ENCODE measurements at places on chromosomes 7 and 10.

- DNase-seq = no peak
Observed at GRCh38 chr7:57071-57470, 135.3 kb upstream of the FAM20C start.

DNA sequence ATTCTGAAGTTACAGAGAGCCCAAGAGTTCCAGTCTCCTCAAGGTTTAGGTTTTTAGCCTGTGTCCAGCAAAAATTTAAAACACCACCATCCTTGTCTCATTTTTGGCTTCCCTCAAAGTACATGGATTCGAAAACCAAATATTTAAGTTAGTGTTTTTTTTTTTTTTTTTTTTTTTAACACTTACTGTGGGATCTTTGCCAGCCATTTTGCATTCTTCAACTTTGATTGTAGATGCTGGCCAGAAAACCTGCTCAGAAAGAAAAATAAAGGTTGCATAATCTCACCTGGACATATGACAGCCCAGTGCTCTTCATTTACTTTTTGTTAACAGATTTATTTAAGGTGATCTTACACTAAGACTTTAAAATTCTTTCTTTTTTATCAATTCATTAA, 91.6 kb downstream of the SEMA3C start:
- no peak for DNase-seq

GRCh38 chr10:60798870-60799269, 20.6 kb downstream of the CDK1 start:
- no peak for DNase-seq

DNA sequence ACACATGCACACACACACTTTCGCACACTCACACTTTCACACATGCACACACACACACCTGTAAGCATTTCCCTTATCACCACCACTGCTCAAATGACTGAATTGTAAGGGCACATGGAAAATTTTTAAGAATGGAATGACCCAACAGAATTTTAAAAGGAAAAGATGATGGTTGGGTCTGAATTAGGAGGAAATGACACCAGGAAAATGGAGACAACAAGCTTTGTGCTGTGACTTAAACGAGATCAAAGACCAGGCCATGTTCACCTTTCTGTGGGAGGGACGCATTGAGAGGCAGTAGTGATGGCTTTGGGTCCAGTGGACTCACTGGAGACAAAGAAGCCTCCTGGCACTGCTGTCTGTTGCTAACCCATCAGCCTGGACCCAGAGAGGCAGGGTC, 16.7 kb upstream of the C10orf71 start:
- DNase-seq = no peak

GRCh38 chr7:151592868-151593486, 73.3 kb upstream of the RHEB start:
- DNase-seq = peak; percentile 90

- no peak for DNase-seq
Observed at GRCh38 chr7:157497744-157498651, 161.2 kb downstream of the DNAJB6 start.

GRCh38 chr7:107678110-107678753, 17.6 kb downstream of the SLC26A4 start:
- DNase-seq = no peak

DNA sequence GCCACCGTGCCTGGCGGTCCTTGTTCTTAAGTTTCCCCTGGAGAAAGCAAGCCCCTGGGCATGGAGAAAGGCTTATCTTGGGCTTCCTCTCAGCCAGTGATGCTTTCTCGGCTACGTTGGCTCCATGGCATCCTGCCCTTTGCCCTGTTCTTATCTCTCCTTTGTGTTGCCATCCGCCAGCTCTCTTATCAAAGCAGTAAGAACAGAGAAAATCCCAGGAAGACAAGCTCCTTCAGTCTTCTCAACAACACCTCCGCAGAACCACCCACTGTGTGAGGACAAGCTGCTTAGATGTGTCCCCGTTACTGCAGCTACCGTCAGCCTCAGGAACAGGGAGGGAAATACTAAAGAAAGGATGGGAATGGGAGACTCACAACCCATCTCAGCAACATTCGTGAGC, 3.3 kb downstream of the PLEKHS1 start:
- no peak for DNase-seq

GRCh38 chr7:46557295-46557711, 636.2 kb upstream of the IGFBP3 start:
- no peak for DNase-seq

GRCh38 chr10:112082120-112082519, 101.4 kb downstream of the GPAM start:
- DNase-seq = no peak

DNA sequence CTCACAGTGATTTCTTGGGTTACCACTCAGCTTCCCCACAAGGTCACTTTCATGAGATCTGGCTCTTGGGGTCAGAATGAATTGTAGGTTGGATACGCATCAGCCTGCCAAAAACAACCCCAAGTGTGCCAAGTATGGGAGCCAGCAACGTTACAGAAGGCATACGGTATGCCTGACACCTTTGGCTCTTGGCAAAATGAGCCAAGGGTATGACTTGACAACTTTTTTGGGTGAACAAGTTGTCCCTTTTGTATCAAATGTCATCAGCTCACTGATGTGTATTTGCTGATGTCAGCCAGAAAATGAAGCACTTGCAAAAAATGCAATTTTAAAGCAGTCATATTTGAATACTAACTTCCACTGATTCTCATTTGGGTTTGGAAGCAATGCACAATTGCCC, 168.4 kb downstream of the CACNB2 start:
- DNase-seq = no peak

GRCh38 chr7:11911900-11912299, 79.9 kb upstream of the THSD7A start:
- no peak for DNase-seq

GRCh38 chr7:100867776-100868485, 744 bp downstream of the TRIP6 start:
- no peak for DNase-seq

- DNase-seq = no peak
Observed at GRCh38 chr10:62562101-62562500, 187.9 kb downstream of the ZNF365 start.

Measured in GM04504 (cell line).